ENCODE measurements at places on chromosomes 1 and 21.

- no peak for DNase-seq
Observed at GRCh38 chr1:169363046-169363730, 4.4 kb downstream of the NME7 start.

DNA sequence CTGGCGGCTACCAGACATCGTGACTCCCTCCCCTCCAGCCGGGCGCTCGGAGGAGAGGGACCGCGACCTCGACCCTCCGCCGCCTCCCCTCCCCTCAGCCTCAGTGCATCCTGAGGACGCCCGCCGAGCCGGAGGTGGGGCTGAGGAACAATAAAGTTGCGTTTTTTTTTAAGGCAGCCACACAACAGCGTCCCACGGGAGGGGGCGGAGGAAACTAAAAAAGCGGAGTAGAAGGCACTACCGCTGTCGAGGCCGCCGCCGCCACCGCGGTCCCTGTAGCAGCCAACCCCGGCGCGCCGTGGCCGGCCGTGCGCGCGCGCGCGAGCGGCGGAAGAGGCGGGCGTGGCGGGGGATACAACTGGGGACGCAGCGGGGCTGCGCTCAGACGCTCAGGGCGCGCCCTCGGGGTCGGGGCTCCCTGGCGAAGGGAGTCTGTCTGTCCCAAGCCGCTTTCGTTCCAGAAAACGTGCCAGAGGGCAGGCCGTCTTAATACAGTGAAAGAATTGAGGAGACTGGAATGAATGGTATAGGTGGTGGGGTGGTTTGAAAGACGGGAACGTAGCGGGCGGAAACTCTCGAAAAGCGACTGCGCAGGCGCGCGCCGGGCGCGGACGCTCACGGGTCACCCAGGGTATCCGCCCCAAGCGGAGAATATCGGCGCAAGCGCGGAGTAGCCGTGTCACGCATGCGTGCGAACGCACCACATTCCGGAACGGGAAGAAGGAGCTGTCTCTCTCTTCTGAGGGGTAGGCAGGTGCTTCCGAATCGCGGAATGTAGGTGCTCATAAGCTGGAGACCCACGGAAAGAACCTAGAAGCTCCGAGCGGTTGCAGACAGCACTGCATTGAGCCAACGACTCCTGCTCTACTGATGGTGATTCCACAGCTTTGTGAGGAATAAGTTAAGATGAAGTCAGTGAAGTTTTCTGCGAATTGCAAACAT lies at the start of gene COP1:
Gene COP1, minus strand, starts transcription at position 326 of the 942 bp plus-strand sequence. Its CDS starts 308 bp downstream, at position 18.
- peak; percentile 95 for DNase-seq

- DNase-seq: no peak
Observed at GRCh38 chr1:1540818-1541628, 599 bp upstream of the TMEM240 start.

DNA sequence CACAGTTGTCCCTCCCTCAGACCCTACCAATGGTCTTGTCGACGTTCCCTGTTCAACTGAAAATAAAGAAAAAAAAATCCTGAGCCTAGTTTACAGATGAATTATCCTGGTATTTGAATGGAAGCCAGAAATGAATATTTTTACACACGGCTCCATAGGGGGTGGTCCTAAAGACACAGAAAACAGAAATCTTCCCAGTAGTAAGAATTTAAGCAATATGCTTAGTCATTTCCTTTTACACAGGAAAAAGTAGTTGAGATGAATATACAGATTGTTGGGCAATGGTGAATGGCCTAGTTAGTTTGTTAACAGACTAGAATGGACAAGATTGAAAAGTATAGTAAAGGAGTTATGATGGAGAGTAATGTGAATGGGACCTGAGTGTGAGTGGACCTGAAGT lies 67.4 kb downstream of the RGS18 start:
- no peak for DNase-seq

GRCh38 chr1:226135059-226135651 lies 51.4 kb downstream of the ACBD3 start:
- DNase-seq: peak; percentile 74

All from NCI-H1105 treated with DMSO at 0.1 percent for 48 hours (cell line).